NCI-H1092 (cell line): ENCODE measurements at places on chromosomes 12 and 14.

GRCh38 chr14:74710480-74710879, 2.4 kb downstream of the AREL1 start:
- DNase-seq: no peak

- no peak for DNase-seq
Observed at GRCh38 chr12:31521964-31522363, 69.0 kb downstream of the DENND5B start.

GRCh38 chr12:24822121-24822899, 126.6 kb downstream of the BCAT1 start:
- DNase-seq: no peak

- no peak for DNase-seq
Observed at GRCh38 chr12:132437943-132438700, 51.8 kb upstream of the FBRSL1 start.

DNA sequence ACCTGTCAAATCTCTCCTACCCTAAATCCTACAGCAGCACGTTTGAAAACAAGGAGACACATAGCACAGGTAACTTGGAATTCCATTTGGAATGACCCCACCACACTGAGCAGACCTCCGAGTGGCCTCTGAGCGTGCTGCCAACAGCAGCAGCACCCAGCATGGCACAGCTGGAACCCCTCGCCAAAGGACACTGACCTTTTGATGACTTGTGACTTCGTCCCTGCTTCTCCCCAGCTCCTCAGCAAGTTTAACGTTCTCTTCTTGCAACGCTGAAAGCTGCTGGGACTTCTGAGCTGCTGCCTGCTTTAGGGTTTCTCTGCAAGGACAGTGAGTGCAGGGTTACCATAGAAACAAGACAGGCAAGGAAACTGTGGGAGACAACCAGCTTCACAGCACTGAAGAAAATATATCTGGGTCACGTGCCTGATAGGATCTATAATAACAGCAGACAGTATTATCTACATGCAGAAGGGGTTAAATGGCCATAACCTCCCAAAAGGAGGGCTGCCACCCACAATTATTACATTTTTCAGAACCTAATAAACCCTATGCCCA, 43.3 kb upstream of the VPS33A start:
- no peak for DNase-seq

DNA sequence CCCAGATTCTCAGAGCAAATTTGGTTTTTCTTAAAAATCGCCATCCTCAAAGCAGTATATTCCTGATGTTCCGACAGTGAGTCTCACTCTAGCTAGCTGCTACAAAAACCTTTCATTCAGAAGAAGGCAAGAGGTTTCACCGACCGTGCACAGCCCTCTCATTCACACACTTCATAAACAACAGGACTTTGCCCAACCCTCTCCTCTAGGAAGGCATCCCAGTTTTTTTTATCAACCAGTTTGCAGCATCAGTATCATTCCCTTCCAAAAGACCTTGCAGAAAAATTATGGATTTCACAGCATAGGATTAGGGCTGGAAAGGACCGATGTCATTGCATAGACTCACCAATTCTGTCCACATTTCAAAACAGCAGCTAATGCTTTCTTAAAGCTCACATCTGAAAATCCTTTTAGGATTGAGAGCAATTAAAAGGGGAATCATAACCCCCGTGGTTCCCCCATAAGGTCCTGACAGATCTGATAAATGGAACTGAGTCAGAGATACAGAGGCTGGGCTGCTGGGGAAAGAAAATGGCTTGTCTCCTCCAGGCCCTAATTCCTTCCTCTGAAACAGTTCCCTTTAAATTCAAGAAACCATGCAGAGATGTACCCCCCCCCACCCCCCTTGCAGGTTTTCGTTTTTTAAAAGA, 597 bp downstream of the SVOP start:
- DNase-seq: peak; percentile 2

DNA sequence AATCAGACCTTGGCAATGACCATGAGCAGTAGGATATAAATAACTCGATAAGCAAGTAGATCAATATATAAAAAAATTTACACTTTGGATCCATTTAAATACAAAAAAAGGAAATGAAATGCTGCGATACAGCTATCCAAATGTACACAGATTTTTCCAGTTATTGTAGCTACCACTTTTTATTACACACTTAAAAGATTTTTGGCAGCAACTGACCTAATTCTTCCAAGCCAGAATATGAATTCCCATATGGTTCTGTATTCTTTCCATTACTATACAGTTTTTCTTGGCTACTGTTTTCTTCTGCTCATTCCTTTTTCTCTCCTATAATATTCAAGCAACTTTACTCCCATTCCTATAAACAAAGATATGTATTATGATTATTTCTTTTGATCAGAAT, 52.2 kb downstream of the TMTC1 start:
- DNase-seq: no peak

DNA sequence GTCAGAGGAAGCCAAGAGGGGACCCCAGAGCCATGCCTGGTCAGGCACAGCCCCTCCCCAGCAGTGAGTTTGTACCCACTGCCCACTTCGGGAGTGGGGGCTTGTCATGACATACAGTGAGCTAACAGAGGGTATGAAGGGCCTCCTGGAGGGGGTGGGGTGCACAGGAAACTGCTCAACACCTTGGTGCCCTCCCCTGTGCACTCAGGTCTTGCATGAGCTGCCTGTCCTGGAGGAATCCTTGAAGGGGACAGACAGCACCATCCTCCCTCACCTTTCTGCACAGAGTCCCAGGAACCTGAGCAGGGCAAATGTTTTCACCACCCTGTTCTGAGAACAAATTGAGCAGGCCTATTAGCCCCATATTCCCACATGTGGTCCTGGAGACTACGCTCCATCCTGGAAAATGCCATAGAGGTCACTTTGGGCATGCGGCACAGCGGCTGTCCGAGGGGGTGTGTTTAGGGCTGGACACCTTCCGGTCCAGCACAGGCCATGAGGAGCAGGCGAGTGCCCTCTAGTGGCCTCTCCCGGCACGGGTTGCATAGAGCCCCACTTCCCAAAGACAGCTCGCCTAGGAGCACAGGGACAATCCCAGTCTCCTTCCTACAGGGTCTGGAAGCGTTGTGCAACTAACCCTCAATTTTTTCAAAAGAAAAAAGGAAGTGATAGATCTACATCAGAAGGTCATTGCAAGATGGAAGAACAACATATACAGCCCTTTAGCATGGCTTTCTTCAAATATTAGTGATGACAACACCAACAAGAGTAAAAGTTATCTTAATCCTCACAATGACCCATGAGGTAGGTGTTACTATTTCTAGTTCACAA, 31.9 kb upstream of the ZFP36L1 start:
- DNase-seq: peak; percentile 73

DNA sequence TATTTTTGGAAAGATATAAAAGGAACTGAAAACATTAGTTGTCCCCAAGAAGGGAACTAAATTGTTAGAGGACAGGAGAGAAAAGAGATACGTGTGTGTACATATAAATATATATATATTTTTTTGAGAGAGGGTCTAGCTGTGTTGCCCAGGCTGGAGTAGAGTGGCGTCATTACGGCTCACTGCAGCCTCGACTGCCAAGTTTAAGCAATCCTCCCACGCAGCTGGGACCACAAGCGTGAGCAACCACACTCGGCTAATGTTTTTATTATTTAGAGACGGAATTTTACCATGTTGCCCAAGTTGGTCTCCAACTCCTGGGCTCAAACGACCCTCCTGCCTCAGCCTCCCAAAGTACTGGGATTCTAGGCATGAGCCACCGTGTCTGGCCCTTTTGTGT, 16.2 kb upstream of the NOP2 start:
- no peak for DNase-seq

GRCh38 chr14:57209561-57209960, 59.1 kb downstream of the EXOC5 start:
- DNase-seq: no peak

DNA sequence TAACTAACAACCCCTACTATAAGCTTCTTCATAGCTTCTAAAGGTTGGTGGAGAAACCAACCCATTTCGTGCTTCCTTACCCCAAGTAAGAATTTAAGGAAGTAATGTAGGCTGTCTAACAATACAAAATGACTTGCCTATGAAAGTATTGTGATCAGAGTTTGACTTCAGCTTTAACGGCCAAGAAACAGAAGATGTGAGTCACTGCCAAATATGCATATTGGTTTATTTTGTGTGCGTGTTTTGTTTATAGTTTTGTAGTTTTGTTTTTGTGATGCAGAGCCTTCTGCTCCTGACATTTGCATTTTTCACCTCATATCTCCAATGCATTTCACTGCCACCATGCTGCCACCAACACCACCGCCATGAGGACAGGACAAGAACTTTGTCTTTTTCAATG, 146.0 kb downstream of the FBXL14 start:
- no peak for DNase-seq

DNA sequence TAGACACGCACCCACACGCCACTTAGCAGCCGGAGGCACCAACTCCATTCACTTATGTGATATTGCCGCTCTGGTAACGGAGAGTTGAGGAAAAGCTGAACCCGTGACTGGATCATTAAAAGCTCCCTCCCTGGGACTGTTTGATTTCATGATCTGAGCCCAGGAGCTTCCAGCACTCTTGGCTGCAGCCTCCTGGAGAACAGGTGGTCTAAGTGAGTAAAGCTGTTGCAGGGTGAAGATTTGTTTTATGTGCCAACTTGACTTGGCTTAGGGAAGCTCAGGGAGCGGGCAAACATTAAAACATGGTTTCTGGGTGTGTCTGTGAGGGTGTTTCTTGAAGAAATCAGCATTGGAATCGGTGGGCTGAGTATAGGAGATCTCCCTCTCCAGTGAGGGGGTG, 16.9 kb upstream of the TMEM132C start:
- DNase-seq: no peak

- DNase-seq: no peak
Observed at GRCh38 chr12:97960741-97961608, 498.4 kb downstream of the RMST start.

DNA sequence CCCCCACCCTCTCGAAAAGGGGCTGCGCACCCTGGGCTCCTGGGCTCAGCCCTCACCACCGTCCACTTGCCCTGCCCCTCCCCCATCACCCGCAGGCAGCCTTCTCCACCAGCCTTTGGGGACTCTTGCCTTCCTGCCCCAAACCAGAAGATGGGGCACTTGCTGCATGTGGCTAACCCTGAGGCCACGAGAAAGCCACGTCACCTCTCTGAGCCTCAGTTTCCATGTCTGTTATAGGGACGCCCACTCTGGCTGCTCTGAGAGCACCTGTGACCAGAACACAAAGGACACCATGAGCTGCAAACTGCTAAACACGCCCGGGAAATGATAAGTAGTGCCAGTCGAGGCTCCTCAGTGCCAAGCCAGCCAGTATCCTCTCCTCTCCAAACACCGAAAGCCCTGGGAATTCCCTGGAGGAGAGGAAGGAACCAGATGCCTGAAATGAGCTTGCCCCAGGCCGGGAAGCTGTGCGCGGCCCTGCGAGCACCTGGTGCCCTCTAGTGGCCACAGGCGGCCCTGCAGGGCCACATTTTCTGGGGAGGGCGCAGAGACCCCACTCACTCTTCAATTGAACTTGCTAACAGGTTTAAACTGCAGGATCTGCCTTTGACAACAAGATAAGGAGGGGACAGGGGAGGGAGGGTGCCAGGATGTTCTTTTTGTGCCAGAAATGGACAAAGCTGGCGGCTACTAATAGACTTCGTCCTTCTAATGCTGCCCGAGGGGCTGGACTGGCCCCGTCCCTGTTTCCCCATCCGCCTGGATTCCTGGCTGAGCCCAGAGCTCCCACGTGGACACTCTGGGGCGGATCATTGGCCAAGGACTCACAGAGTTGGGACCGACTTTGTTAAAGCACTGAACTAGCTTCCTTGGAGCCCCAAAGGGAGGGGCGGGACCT, 10.2 kb upstream of the SERPINA9 start:
- no peak for DNase-seq

- no peak for DNase-seq
Observed at GRCh38 chr14:87996291-87996592, 3.3 kb upstream of the GALC start.

- no peak for DNase-seq
Observed at GRCh38 chr14:100774164-100774537, 47.5 kb downstream of the DLK1 start.

DNA sequence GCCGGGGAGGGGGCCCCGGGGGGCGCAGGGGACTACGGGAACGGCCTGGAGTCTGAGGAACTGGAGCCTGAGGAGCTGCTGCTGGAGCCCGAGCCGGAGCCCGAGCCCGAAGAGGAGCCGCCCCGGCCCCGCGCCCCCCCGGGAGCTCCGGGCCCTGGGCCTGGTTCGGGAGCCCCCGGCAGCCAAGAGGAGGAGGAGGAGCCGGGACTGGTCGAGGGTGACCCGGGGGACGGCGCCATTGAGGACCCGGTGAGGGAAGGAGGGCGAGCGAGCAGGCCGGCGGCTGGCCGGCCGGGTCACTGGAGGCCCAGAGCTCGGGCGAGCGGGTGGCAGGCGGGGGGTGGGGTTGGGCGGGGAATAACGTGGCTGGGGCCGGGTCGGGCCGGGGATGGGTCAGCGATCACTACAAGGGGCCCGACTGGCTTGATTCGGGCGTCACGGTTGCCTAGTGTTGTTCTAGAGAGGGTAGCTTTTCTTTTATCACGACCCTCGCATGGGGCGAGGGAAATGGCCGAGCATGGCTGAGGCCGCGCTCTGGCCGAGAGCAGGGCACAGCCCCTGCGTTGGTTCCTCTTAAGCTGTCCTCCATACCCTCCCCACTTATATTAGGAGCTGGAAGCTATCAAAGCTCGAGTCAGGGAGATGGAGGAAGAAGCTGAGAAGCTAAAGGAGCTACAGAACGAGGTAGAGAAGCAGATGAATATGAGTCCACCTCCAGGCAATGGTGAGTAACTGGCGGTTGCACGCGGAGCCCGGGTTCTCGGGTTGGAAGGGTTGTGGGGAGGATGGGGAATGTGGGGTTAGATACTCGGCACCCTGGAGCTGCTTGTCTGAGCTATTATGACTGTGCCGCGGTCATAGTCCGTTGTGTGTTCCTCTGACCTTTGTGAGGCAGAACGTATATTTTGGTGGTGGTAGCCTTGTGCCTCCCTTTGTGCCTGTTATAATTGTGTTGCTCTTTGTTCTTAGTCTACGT, 603 bp downstream of the PABPN1 start:
- no peak for DNase-seq

- DNase-seq: peak; percentile 37
Observed at GRCh38 chr12:126384026-126384564, 1318.9 kb downstream of the AACS start.

- no peak for DNase-seq
Observed at GRCh38 chr12:14216405-14217294, 148.8 kb upstream of the ATF7IP start.

DNA sequence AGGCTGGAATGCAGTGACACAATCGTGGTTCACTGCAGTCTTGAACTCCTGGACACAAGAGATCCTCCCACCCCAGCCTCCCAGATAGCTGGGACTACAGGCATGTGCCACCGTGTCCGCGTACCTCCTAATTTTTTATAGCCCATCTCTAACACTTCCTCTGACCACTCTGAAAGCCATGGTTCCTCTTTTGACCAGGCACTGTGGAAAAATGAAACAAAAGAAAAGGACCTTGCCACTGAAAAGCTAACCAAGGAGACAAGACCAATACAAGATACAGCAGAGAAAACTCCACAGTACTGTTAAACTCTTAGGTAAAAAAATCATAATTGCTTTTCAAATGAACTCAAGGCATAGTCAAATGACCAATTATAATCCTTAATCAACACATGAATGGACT, 233.3 kb downstream of the NEDD1 start:
- no peak for DNase-seq
